Stimulated activated CD8-positive, alpha-beta memory T cell treated with anti-CD3 and anti-CD28 coated beads, Interleukin-15, amount 100 ng/mL, for 1 hour (primary cell): ENCODE measurements at places on chromosomes 12 and 14.

GRCh38 chr12:108641446-108642268 lies 8.0 kb upstream of the SELPLG start:
- DNase-seq = no peak

- DNase-seq = no peak
Observed at GRCh38 chr12:129404556-129404955, 499.3 kb downstream of the TMEM132D start.

GRCh38 chr14:58747181-58747580 lies 109.4 kb downstream of the DACT1 start:
- no peak for DNase-seq

GRCh38 chr12:59097876-59098275 lies 177.6 kb upstream of the LRIG3 start:
- no peak for DNase-seq

DNA sequence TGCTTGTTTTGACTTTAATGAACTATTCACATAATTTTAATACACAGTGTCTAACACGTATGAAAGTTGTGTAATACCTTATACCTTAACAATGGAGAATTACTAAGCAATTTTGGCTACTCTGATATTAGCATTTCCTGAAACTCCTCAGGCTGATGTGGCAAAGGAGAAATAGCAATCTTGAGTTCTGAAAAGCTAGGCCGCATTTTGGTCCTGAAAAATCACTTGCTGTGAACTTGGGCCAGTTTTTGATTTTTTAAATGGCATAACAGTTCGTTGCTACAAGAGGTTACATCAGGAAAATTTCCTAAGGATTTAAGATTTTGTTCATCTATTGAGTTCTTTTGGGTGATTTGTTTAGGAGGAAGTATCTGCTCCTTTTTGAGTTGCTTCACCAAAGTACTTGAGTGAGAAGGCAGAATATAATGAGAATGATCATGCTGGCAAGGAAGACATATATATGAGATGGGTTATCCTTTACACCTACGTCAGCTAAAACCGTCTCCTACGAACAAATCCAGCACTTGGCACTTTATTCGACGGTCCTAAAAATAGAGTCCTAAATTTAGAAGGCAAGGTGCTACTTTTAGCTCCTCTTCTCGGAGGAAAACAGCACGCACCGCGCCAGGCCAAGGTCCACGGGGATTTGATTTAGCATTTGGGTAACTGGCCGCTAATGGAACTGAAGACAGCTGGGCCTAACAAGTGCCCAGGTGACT lies 32.2 kb downstream of the MIA2 start:
- DNase-seq = no peak

DNA sequence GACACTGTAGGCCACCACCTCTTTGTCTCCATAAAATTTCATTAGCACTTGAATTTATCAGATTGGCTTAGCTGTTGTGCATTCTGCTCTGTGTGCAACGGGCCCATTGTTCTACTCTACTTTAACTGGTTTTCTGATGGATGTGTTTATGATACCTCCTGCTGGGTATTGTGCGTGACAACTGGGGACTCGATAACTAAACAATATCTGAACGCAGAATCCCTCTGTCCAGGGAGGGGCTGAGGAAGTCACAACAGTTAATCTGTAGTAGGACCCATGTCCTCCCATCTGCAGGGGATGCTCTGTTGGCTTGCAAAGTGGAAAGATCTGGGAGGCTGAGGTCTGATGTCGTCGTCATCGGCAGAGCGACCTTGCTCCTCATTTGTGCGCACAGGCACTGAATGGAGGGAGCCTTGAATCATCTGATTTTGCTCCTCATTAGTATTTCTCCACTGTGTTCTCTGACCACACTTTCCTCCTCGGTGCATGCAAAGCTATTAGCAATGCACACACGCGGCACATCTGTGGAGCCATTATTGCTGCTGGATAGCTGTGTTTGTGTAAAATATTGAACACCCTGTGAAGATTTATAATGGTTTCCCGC lies 422.5 kb downstream of the NRXN3 start:
- DNase-seq = no peak

DNA sequence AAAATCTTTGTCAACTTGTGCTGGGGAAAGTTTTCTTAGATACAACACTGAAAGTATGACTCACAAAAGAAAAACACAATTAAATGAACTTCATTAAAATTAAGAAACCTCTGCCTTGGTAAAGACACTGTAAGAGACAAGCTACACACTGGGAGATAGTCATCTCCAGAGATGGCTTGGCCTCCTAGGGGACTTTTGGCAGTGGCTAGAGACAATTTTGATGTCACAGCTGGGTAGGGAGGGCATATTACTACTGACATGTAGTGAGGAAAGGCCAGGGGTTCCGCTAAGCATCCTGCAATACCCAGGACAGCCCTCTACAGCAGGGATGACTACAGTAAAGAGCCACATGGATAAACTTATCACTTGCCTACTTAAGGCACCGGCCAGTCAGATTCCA lies 8.7 kb upstream of the RNASE4 start:
- no peak for DNase-seq

DNA sequence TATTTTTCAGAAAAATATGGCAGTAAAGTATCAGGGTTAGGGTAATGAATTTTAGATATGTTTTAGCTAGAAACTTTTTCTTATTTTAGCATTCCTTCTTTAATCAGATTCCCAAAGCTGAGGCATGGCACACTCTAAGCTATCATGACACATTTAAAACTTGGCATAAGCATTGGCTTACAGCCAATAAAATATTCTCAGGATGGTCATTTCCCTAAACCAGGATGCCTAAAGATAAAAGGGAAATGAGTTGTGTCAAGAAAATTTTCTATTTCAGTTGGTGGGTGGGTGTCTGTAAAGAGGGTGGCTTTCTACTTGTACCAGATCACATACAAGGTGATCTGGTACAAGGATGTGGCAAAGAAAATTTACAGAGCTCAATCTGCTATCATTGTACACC lies 47.8 kb downstream of the PEBP1 start:
- DNase-seq = no peak

GRCh38 chr12:24134092-24134491 lies 184.6 kb upstream of the SOX5 start:
- no peak for DNase-seq

DNA sequence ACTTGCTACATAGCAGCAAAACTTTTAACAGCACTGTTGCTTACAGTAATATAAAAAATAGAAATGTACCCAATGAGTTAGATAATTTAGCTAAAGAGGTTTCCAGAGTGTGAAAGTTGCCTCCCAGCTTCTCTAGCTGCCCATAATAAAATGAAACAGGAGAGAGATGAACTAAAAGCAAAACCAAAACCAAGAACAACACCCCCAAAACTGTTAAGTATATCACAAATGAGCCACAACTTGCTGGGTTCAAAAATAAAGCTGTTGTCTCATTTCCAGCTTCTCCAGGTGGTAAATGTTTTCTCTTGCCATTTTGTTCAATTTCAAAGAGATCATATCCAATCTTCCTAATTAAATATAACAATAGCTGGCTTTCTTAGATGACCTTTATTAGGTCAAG lies 614.0 kb downstream of the ETNK1 start:
- DNase-seq = no peak

- DNase-seq = no peak
Observed at GRCh38 chr12:123888989-123889388, 83.6 kb downstream of the CCDC92 start.

DNA sequence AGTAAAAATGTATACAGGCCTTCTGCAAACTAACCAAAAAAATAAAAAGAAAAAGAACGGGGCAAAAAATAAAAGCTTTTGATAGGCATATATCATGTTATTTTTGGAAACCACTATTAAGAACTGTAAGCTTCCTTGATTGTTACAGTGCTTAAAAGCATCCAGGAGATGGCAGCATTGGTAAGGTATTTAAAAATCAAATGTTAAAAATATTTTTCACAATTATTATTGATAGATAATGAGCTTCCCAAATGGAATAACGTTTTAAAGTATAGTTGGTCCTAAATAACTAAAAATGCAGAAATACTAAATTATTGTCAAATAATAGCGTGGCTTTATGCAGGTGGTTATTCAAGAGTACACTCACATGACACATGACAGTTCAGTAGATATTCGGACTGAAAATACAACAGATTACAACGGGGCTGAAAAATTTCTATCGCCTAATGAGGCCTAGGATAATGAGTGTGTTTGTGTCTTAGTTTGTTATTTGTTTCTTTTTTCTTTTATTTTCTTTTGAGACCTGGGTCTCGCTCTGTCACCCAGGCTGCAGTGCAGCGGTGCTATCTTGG lies 127.2 kb upstream of the ATF7IP start:
- no peak for DNase-seq

- DNase-seq = no peak
Observed at GRCh38 chr14:95023886-95024285, 133.4 kb downstream of the DICER1 start.

DNA sequence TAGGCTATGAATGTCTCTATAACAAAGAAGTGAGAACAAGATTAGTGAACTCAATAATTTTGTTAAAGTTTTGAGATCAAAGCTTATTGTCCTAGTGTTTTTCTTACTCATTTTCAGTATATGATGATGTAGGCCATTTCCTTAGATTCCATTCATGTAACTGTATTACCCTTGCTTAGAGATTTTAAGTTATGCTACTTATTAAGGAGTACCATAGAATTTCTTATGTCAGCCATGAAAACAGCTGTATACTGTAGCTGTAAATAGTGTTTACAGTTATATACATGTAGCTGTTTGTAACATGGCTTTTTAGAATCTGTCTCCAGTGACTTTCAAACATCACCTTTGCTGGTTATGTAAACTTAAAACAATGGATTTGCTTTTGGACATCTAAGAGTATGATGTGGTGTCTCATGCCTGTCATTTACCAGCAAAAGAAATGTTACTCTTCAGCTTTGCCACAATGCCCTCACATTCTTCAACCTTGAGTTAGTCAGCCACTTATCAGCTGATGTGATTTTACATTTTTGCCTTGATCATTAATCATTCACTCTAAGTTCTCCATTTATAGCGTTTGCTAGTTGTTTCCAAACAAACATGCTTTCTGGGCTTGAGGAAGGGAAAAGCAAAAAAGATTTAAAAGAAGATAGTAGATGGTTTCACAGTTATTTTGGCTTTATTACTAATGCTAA lies 55.5 kb downstream of the SLC16A7 start:
- no peak for DNase-seq

DNA sequence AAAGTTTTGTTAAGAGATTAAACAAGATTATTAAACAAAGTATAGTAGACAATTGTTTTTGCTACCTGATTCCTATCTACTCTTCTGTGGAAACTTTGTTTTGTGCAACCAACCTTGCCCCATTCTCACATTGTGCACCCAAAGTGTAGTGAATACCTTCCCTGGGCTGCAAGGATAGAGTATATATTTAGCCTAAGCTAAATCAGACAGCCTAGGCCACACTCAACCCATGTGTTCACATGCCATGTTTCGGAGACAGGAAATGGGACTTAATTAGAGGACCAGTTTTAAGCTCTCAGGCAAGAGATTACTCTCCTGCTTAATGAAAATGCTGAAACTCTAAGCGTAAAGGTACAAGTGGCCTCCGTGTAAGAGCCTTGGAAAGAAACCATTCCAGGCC lies 734.9 kb upstream of the USP15 start:
- DNase-seq = no peak

- DNase-seq = no peak
Observed at GRCh38 chr12:26092346-26093105, 32.3 kb downstream of the BHLHE41 start.

DNA sequence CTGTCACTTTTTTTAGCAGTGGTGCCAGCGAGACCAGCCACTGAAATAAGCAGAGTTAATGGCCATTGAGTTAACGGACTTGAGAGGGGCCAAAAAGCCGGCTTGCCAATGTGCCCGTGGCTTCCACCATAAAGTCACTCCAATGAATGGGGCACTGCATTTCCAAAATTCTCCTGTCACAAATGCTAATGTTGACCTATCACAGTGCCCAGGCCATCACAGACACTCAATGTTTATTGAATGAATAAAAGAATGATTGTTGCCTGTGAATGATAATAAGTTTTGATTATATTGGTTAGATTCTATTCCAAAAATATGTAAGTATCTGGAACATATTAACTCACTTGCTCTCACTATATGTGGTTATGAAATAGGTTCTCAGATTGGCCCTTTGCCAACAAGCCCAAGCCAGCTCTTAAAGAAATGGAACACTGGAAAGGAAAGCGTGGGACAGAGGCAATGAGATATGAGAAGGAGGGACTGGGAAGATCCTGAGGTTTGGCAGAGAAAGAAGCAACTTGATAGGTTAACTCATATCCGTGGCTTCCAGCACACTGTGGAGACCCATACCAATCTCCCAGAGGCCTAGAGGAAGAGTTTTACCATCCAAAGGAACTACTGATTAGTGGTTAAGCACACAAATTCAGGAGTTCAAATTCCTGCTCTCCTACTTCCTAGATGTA lies 108.7 kb downstream of the BTG1 start:
- DNase-seq = no peak

- DNase-seq = no peak
Observed at GRCh38 chr14:81312289-81312876, 87.7 kb downstream of the STON2 start.

DNA sequence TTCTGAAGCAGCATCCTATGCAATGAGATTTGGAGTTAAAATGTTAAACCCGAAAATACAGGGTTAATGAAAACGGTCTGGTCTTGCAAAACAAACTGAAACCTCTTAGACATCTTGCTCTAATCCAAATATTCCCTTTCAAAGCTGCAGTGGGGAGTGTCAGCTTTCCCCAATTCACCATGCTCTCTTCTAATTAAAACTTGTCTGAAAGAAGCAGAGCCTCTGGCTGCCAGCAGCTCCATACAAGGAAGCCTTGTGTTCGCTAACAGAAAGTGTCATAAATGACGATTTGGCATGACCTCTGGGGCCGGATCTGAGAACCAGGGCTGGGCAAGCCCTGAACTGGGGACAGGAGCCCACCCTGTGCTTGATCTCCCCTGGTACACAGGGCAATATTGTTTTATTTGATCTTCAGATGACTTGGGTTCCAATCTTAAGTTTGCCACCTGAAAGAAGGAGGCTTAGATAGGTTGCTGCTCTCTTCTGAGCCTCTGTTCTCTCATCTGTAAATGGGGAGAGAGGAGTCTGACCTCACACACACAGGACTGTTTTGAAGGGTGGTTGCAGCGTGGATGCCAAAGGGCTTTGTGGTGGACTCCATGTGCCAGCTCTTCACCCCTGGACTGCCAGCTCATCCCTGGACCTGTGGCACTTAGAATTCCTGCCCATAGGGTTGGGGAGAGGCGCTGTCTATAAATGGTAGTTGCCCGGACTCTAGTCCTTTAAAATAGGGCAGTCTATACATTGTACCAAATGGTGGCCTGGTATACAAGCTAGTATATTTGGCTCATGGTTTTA lies 7.8 kb downstream of the KMT5A start:
- DNase-seq = no peak
